ENCODE measurements at places on chromosomes 1 and 21. TPM values are rescaled to one million over a fixed set of nuclear protein-coding genes. Genes with fewer than 3 reads are reported as not detected.

The RGS8 gene
- total RNA-seq: not detected

DNA sequence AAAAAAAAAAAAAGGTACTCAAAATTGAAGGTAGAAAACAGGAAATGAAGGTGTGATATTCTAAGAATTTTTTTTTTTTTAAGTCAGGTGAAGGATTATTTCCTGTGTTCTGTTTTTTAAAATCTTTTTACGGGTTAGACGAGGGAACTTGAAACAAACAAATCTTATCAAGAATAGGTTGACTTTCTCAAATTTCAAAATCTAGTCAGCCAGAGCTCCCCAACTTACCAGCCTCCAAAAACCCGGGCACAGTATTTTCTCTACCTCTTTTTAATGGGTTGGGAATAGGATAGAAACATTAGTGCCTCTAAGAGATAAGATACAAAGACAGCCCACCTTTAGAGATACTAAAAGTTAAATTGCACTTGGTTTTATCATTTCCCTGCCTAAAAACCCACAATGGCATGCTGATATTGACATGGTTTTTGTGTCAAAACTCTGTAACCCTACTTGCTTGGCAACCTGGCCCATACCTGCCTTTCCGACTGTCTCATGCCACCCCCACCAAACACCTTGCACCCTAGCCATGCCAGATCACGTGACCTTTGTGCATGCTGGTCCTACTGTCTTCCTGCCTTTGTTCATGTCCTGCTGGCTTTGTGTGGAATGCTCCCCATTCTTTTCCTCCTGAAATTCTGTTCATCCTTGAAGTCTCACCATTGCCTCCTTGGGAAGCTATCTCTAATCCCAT lies 4.2 kb downstream of the RCAN3 start:
- no peak for DNase-seq

- no peak for DNase-seq
Observed at GRCh38 chr1:235597867-235598553, 51.6 kb downstream of the GNG4 start.

GRCh38 chr1:87134061-87134460 lies 194.6 kb upstream of the LMO4 start:
- DNase-seq: no peak

DNA sequence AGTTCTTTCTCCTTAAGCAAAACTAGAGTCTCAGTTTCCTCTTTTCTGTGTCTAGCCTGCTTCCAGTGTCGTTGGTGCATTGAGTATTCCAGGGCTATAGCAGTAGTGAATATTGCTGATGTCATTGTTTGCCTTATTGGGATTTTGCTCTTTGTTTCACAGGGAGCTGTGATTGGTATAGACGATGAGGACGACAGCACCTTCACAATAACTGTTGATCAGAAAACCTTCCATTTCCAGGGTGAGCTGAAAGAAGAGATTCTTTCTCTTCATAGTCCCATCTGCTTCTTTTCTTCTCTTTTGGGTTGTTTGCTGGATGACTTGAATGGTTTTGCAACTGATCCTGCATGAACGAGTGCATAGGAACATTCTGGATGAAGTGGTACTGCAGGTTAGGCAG lies 52.4 kb downstream of the OSBPL9 start:
- DNase-seq: no peak

DNA sequence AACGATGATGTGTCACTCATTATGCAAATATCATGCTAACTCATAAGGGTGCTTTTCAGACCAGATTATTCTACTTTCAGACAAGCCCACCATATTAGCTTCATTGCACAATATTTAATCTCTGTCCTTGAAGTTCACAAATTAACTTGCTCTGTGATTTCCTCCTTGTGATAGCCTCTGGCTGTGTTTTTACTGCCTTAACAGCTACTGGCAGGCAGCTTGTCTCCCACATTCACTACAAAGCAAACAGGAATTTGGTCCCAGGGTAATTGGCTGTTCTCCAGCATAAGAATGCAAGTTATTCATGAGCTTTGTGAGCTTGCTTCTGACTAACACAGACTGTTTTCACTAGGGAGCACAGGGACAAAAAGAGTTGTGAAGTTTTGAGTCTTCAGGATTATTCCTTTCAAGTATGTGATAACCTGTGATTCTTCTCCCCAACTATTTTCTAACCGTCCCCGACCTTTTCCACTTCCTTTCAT lies 87.9 kb upstream of the HMCN1 start:
- peak; percentile 78 for DNase-seq

The LDLRAD1 gene
- not detected for total RNA-seq

DNA sequence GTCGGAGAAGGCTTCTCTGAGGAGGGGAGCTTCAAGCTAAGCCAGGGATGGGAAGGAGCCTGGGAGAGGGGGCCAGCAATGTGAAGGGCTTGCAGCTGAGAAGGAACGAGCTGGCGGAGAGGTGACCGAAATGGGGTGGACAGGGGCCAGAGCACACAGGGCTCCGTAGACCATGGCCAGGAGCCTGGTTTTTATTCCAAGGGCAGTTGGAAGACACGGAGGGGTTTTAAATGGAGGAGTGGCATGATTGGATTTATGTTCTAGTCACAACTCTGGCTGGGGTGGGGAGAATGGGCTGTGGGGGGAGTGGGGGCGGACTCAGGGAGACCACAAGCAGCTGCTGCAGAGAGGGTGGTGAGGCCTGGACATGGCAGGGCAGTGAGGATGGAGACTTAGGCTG lies 5.1 kb upstream of the EPS8L3 start:
- peak; percentile 9 for DNase-seq
